ENCODE measurements at places on chromosomes 4 and X.

DNA sequence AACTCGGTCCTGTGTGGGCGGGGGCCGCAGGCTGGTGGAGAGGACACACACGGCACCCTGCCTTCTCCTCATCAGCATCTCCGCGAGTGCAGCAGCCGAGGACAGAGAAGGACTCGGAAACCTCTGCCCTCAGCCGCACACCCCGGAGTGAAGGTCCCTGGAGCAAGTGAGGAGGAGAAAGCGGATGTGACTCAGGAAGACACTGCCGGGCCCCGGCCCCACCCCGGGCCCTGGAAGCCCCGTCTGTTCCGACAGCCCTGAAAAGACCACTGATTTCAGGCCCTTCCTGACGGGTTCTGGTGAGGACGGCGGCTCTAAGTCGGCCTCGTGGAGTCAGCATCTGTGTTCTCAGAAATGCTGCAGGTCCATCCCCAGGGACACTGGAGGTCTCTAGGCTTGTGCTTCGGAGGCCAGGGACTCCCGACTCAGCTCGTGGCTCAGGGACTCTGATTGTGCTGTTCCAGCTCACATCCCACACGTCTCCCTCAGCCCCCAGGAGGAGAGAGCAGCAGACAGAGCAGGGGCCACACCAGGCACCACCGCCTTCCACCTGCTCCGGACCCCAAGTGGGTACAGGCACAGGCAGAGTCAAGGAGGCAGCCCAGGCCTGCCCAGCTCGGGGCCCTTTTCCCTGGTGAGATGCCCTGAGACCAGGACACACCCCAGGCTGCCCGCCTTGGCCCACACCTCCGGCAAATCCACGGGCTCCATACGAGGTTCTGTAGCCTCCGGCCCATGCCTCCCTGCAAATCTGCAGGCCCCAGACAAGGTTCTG, 134.5 kb upstream of the NKX1-1 start:
- no peak for DNase-seq

DNA sequence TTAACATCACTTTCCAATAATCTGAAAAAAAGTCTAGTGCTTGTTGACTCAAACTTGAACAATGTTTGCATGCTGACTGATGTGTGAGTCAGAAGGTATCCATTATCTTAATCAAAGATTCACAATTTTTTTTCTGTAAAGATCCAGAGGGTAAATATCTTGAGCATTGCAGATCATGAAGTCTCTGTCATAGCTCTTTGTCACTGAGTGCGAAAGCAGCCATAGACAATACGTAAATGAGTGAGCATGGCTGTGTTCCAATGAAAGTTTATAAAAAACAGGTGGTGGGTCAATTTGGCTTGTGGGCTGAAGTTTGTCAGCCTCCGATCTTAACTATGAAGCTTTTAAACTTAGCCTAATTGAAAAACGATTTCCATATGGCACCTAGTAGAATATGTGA, 37.7 kb downstream of the NHS start:
- DNase-seq = peak; percentile 14

DNA sequence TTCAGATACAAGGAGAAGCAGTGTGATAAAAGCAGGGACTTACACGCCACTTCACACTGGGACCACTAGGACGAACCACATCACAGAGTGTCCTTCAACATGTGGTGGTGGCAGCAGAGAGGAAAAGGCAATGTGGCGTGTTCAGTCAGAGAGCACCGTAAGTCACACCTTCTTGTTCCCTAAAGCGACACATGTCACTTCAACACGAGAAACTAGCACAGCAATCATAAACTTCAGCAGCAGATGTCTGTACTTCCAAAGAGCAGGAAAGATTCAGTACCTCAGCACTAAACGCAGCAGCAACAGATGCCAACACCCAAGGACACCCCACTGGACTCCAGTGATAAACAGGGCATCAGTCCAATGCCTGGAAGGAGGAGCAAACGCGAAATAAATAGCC, 96.7 kb downstream of the AREG start:
- no peak for DNase-seq

DNA sequence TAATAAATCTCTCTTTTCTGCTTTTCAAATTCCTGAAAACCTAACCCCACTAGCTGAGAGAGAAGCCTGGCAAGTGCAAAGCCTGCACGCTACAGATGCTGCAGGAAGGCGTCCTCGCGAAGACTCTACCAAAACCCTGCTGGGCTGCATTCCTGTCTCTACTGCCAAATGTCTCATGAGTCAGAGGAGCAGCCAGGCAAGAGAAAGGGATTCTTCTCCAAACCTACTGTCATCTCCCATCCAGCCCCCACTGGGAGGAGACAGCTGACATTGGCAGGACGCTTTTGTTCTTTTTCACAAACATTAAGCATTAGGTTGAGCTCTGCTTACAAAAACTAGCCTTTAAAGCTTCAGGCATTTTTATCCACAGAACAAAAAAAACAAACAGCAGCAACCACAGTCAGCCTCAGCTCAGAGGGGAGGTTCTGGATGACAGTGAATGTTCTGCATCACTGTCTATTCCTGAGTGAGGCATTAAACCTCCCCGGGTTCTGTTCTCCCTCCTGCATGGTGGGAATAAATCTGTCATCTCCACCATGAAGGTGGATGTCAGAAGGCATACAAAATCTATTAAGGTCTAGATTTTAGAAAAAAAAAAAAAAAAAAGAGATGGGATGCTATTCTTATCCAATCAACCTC, 18.0 kb downstream of the CRMP1 start:
- no peak for DNase-seq

DNA sequence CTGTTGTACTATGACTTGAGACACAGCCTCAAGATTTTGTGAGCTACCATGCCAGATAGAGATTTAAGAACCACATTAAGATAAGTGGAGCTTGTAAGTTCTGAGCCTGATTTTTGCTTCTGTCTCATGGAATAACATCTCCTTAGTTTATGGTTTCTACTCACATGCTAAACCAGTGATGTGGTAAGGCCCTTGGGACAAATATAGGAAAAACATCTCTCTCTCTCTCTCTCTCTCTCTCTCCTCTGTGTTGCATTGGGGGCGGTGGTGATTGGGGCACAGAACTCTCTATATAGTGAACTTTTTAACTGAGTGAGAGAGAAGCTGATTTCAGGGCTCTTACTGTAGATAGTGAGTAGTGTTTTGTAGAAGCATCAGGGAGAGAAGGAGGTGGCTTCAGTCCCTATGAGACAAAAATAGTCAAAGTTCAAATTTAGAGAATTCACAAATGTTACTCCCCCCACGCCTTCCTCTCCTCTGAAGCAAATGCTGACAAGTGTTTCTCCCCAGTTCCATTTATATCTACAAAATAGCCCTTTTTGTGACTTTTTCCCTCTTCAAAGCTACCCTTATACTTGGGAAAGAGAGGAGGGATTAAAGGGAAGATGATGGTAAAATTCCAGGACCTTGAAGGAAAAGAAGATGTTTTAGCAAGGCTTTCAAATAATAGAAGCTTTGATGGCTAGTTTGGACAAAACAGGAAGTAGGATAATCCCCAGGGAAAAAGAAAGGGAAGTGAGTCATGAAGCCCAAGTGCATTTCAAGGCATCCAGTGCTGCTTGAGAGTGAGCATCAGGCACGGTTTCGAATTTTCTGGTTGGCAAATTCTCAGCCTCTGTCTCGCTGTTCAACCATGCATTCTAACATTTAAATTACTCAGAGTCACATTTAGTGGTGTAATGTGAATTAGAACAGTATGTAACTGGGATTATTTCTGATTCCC, 134.3 kb upstream of the AP1S2 start:
- DNase-seq = no peak

- no peak for DNase-seq
Observed at GRCh38 chrX:1546691-1547251, 9.8 kb upstream of the P2RY8 start.

DNA sequence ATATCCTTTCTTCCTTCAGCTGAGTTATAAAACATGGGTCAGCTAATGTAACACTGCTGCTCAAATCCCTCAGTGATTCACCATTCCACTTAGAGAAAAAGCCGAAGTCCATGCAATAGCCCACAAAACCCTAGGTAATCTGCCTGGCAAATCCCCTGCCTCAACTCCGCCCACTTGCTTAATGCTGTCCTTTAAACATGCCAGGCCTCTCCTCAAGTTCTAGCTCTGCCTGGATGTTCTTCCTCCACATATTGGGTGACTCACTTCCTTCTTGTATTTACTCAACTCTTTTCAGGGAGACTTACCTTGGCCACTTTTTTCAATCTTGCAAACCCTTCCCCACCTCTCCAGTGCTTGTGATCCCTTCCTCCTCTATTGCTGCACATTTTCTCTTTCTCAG, 89.8 kb downstream of the EMCN start:
- no peak for DNase-seq
